ENCODE measurements at places on chromosomes 4 and X. TPM values are rescaled to one million over a fixed set of nuclear protein-coding genes. Genes with fewer than 3 reads are reported as not detected.

DNA sequence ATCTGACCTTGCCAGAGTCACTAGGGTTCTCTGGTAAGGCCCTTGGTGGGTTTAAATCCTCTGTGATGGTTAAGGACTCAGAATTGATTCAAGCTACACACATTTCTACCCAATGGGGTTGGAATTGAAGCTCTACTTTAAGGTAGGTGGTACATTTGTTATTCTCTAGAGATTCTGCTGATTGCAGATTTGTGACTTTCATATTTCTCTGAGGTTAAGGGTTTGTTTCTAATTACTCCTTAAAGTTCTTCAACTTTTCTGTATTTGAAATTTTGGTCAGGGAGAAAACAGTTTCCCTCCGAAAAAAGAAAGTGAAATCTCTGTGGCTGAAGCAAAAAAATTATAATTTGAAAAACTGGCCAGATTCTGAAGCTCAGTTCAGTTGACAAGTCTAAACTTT, 25.8 kb upstream of the USP46 start:
- H3K27me3 ChIP-seq: no peaks in the 10 kb centered on the region
- H3K4me3 ChIP-seq: no peak overlapping the region
- no peak for DNase-seq
- no peak overlapping the region for H3K27ac ChIP-seq

Gene SMR3B
- not detected for total RNA-seq

GRCh38 chrX:154295664-154296310, at the start of gene TKTL1:
Gene TKTL1 (plus strand): TSS chrX:154295795. CDS start chrX:154295860, 65 bp downstream.
- H3K27me3 ChIP-seq: no peaks in the 10 kb centered on the region
- DNase-seq: no peak
- H3K27ac ChIP-seq: no peak within 1 kb of the TSS
- no peak within 1 kb of the TSS for H3K4me3 ChIP-seq
- no peaks in the 10 kb centered on the region for H3K4me1 ChIP-seq

Gene DCX
- total RNA-seq: not detected

GRCh38 chrX:13283512-13283911, 36.3 kb downstream of the ATXN3L start:
- no peaks in the 10 kb centered on the region for H3K27me3 ChIP-seq
- no peak overlapping the region for H3K27ac ChIP-seq
- no peak overlapping the region for H3K4me3 ChIP-seq
- no peaks in the 10 kb centered on the region for H3K4me1 ChIP-seq

GRCh38 chrX:74195605-74196004, 108.4 kb upstream of the ZCCHC13 start:
- H3K36me3 ChIP-seq: no peaks in the 10 kb centered on the region
- no peak for DNase-seq
- no peak overlapping the region for H3K27ac ChIP-seq
- H3K4me3 ChIP-seq: no peak overlapping the region
- H3K4me1 ChIP-seq: no peaks in the 10 kb centered on the region
- H3K27me3 ChIP-seq: no peaks in the 10 kb centered on the region
